NCI-H2227 treated with DMSO at 0.1 percent for 48 hours (cell line): ENCODE measurements at places on chromosomes 6 and 20.

GRCh38 chr6:44430326-44430725 is 42.8 kb downstream of the CDC5L start:
- no peak for DNase-seq

DNA sequence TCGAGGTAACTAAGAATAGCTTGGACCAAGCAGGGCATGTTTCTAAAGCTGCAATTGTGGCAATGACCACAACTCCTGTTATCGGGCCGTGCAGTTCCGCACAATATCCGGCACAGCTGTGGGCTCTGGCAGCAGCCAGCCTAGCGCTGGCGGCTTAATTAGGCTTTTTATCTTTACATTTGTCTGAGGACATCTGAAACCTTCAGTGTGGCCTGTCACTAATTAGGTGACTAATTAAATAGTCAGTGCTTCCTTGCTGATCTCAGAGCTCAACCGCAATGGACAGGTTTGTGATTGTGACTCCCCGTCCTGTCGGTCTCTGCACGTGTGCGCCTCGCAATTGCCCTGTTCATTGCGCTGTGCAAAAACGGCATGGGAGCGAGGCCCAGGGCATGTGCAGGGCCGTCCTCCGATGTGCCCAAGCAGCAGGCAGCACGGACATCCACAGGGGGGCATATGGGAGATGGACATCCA is 134.8 kb upstream of the INSM1 start:
- no peak for DNase-seq

GRCh38 chr6:17967668-17968518 is 19.5 kb downstream of the KIF13A start:
- no peak for DNase-seq

DNA sequence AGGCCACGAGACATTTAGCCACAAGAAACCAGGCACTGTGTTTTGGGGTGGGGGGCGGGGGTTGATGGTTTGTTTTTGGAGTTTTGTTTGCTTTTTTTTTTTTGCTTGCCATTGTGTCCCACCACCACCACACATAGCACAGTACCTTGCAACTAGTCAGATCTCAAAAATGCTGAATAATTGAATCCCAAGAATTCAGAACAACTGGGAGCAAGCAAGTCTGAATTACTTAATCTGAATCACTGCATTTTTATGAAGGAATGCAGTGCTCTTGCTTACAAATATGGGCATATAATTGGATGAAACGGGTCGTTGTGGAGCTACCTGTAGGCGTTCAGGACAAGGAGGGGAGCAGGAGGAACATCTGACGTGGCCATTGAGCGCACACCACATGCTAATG is 151.5 kb upstream of the CDYL start:
- DNase-seq: no peak

GRCh38 chr6:43669050-43669921 is 18.3 kb downstream of the MRPS18A start:
- DNase-seq: no peak

DNA sequence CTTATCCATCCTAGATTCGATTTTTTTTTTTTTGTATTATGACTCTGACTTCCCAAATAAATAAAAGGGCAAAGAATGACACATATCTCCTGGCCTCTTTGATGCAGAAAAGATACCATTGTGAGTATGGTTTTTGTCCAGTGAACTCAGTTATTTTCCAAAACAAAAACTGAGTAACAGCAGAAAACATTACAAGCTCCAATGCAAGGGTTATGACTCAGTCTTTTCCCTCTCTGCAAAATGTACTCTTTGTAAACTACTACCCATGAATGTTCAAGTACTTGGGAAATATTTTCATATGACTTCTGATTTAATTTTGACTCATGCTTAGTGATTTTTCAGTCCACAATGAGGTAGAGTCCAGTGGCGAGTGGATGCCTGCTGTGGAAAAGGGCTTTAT is 355.3 kb downstream of the RNF144B start:
- DNase-seq: no peak

- peak; percentile 54 for DNase-seq
Observed at GRCh38 chr6:28589234-28589956, 63.7 kb downstream of the GPX5 start.

GRCh38 chr6:70310063-70310694 is 7.3 kb upstream of the COL9A1 start:
- peak; percentile 3 for DNase-seq

- DNase-seq: no peak
Observed at GRCh38 chr6:36118550-36119107, 11.7 kb upstream of the MAPK13 start.

DNA sequence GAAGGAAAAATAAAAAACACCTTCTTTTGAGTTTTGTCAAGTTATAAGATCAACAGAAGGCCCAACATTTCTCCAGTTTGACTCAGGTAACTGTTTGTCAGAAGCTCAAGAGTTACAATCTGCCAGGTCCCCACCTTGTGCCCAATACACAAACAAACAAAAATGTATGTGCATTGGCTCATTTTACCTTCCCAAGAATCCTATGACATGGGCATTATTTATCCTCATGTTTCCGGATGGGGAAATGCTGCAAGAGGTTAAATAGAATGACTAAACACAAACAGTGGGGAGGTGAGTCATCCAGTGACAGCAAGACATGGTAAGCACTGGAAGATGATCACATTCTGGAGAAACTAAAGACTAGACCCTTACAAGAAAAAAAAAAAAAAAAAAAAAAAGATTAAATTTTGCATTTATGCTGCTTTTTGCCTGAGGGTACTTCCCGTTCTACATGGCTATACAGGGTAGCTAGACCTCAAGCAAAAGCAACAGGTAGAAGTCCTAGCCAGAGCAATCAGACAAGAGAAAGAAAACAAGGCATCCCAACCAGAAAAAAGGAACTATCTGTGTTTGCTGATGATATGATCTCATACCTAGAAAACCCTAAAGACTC is 23.6 kb upstream of the ANKRD60 start:
- no peak for DNase-seq

DNA sequence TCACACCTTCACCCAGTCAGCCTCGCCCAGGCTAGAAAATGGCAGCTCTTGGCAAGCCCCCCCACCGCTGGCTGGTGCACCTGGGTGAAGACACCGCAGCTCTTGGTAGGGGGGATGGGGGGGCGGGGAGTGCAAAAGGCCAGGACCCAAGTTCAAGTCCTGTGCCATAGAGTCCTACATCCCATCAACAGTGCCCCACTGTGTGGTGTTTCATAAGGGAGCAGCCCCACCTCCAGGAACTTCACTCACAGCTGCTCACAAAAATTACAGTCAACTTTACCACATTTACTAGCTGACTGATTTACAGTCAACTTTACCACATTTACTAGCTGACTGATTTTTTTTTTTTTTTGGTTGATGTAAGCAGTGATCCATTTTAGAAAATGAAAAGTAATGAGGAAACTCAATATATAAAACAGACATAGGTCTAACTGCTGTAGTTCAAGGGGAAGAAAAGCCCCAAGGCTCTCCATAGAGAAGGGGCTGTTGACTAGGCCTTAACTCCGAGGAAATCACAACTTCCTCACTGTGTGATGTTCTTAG is 208.9 kb upstream of the SNX9 start:
- no peak for DNase-seq

DNA sequence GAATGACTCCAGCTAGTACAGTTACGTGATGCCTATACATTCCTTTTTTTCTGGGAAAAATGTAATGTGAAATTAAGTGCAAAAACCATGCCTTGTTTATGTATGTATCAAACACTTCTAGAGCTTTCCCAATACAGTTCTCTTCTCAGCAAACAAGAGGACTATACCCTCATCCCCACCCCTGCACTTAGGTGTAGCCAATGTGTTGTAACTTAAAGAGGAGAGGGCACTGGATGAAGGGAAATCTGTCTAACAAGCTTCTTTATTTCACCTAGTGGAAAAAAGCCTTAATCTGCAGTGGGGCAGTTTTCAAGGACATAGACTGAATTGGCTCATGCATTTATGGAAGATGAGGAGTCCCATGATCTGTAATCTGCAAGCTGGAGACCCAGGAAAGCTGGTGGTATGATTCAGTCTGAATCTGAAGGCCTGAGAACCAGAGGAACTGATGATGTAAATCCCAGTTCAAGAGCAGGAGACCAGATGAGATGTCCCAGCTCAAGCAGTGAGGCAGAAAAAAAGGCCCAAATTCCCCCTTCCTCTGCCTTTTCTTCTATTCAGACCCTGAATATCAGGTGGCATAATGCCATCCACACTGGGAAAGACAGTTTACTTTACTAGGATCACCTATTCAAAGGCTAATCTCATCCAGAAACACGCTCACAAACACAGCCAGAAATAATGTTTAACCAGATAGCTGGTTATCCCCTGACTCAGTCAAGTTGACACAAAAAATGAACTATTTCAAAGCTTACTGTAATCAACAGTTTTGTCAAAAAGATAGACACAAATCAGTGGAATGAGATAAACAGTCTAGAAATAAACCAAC is 25.8 kb upstream of the SLC17A3 start:
- DNase-seq: no peak

DNA sequence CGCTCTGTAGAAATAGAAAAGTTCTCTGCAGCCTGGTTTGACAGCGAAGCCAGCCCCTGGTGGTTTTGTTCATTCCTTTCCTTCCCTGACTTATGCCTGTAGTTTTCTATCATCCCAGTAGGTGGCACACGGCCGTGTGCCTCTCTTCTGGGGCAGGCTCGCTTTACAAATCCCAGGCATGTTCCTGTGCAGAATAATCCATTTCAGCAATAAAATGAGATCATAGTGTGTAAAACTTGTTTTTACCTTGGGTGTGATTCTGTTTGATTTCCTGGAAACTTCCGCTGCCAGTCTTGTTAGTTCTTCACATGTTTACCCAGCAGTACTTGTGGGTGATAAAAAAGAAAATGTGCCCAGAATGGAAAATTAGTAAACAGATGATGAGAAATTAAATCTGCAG is 7.4 kb upstream of the INSM1 start:
- peak; percentile 55 for DNase-seq
